ENCODE measurements at places on chromosomes 2 and 18.

DNA sequence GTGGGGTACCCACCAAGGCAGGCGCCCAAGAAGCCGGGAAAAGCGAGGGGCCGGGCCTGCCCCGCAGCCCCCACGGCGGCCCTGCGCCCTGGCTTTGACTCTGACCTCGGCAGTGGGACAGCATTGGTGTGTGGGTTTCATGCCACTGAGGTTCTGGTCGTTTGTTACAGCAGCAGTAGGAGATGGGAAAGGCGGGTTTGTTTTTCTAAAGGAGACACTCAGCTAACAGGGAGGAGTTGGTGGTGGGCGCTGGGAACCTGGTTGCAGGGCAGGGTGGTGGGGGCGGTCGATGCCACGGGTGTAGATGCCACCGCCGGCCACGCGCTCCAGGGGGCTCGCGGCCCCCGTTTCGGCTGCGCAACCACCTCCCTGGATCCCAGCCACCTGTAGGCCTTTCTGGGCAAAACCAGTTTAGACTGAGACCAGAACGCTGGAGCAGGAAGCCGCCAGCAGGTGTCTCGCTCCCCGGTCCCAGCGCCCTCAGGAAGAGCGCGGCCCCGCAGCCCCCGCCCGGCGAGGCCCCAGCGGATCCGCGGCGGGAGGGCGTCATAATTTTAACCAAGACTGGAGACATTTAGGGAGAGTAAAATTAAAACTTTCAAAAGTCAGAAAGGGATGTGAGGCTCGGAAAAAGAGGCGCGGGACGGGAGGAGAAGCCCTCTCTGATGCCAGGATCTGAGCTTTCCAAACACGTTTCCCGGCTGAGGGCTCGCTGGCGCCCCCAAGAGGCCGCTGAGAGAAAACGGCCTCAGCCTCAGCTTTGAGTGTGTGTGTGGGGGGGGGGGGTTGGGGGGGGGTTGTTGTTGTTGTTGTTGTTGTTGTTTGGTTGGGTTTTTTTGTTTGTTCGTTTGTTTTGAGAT is 17.4 kb downstream of the CIDEA start:
- DNase-seq = peak; percentile 85

- no peak for DNase-seq
Observed at GRCh38 chr18:30469091-30469490, 573.5 kb downstream of the DSC3 start.

- DNase-seq = no peak
Observed at GRCh38 chr2:9754532-9754887, 88.8 kb upstream of the TAF1B start.

DNA sequence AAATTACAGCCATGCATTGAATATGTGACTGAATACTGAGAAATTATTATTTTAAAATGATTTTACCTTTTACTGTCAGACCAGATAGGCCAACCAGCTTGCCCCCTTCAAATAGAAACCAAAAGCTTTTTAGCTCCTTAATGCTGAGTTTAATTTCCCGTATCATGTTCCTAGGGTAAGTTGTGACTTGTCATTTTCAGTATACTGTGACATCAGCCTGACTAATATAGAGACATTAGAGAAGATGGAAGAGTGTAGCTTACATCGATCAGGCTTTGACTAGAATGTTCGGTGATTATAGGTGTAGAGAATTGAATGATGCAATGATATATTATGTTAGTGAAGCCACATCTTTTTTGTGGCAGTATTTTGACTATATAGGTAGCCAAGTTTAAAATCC is 50.6 kb upstream of the ZEB2 start:
- DNase-seq = no peak

DNA sequence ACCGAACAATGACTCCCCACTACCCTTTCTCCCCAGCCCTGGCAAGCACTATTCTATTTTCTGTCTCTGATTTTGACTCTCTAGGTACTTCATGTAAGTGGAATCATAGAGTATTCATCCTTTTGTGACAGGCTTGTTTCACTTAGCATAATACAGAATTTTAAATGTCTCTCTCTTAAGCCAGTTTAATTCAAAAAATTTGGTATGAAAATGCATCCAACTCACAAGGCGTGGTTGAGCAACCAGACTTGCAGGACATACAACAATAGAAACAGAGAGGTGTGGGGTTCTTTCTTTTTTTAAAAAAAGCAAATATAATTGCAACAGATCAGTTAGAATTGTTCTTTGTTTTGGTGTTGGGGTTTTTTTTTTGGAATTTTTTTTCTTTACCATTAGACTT is 47.6 kb upstream of the TMEM87B start:
- no peak for DNase-seq

DNA sequence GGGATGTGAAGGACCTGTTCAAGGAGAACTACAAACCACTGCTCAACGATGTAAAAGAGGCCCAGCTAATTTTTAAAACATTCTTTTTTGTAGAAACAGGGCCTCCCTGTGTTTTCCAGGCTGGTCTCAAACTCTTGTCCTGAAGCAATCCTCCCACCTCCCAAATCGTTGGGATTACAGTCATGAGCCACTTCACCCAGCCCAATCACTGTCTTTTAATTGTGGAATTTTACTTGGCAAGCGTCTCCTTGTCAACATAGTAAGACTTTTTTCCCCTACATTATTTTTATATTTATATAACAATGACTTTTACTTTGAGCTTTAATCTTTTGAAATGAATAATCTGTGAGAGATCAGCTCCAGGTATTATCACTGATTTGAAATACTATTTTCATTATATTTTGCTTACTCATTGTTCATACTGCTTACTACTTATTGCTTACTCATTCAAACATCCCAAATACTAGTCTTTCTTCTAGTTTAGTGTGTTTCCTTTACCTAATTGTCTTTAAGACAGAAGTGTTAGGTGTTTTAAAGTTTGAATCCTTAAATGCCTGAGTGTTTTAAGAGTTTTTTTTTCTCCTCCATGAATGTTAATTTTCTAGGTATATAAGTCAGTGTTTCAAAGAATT is 48.9 kb downstream of the PTPN4 start:
- no peak for DNase-seq

GRCh38 chr2:158269143-158269542 is 167.5 kb downstream of the UPP2 start:
- DNase-seq = no peak

DNA sequence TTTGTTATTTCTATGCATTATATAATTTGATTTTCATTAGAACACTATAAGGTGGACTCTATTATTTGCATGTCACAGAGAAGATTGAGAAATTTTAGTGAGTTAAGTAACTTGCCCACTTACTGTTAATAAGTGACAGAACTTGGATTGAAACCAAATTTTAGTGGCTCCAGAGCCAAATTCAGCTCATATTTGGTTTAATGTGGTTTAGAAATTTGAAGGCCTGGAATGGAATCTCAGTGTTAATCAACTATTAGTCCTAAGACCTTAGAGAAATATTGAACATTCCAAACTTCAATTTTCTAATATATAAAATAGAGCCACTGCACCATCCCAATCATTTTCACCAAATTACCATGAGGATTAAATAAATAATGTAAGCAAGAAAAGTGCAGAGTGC is 281.6 kb downstream of the ZNF385B start:
- no peak for DNase-seq

DNA sequence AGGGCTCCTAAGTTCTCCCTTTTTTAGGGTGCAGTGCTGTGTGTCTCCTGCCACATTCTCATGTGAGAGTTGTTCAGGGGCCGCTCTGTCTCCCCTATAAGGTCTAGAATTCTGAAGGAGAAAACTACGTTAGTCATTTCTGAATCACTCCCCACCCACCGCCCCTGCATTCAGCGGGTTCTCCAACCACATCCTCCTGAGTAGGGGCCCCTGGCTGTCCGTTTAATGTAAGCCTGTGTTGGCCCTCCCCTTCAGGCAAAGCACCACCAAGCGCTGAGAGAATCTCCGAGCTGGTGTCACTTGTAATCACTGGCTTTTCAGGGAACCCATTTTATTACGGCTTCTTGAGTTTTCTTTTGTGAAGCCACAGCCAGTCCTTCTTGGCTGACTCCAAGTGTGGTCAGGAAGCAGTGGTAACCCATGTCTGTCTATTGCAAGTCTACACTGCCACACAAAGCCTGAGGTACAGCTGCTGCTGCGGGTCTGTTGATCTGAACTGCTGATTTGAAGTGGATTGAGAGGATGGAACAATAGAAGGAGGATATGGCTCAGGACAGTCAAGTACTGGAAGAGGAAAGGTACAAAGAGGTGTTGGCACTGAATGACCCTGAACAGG is 16.9 kb downstream of the LCT start:
- peak; percentile 88 for DNase-seq

DNA sequence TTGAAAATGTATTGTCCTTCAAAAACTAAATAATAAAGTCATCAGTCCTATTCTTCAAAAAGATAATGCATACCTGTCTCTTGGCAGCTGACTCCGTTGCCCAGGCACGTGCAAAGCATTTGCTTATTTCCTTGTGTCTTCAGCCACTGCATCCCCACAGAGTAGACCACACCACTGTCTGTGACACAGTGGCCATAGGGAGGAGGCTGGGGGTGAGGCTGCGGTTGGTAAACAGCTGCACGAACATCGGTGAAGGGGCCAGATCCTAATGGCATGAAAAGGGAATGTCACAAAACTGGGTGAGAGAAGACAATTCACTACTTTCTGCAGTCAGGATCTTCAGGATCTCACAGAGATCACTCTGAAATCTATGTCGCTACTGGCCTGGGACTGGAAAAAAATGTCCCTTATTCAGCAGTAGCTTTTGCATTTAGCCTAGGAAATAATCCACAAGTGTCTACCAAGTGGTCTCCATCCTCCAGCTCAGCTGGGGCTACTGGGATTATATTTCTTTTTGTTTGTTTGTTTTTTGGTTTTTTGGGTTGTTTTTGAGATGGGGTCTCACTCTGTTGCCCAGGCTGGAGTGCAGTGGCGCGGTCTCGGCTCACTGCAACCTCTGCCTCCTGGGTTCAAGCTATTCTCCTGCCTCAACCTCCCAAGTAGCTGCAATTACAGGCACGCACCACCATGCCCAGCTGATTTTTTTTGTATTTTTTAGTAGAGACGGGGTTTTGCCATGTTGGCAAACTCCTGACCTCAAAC is 10.7 kb downstream of the FN1 start:
- DNase-seq = no peak

DNA sequence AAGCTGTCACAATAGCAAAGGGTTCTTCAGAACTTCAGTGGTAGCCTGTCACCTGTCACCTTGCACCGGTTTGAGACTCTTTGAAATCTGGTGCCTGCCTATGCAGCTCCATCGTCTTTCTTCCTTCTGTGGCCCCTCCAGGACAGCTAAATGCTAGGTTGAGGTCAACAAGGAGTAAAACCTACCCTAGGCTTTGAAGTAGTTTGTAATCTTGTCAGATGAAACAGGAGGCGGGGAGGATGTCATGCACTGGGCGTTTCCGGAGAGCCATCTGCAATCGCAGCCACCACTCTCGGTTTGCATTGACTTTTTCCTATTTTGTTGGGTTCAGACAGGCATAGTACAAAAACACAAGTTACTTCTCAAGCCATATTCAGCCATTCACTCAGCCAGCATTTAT is 116.7 kb downstream of the LPIN1 start:
- no peak for DNase-seq

GRCh38 chr2:206257861-206258260 is 16.6 kb upstream of the ZDBF2 start:
- DNase-seq = no peak

GRCh38 chr2:42281416-42282081 is 79.5 kb downstream of the COX7A2L start:
- DNase-seq = no peak

GRCh38 chr2:64362562-64363026 is 91.4 kb upstream of the LGALSL start:
- DNase-seq = no peak

DNA sequence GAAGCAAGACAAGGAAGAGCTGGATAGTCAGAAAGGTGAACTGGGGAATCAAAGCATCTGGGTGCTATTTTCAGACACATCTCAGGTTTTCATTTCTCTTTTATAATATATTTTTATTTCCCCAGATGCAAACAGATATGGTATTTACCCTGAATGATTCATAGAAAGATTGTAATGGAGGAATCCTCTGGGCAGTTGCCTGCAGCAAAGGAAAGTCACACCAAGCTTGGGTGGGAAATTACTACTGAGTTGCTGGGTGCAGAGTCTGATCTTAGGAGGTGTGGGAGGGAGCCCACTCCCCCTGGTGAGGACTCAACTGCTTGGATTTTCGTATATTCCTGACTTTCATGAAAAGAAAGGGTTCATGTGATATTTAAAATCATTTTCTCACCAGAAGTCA is 2.1 kb downstream of the EFR3B start:
- no peak for DNase-seq

- no peak for DNase-seq
Observed at GRCh38 chr2:232993231-232993821, 19.7 kb downstream of the NGEF start.

DNA sequence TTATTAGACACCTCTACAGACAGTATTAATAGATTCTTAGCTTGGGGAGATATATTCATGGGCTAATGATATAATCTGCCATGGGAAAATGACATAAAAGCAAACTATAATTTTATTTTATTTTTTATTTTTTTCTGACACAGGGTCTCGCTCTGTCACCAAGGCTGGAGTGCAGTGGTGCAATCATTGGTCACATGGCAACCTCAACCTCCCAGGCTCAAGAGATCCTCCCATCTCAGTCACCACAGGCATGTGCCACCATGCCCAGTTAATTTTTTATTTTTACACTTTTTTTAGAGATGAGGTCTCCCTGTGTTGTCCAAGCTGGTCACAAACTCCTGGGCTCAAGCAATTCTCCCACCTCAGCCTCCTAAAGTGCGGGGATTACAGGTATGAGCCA is 39.3 kb downstream of the RTN4 start:
- DNase-seq = no peak

GRCh38 chr2:96106991-96107707 is 9.2 kb downstream of the ADRA2B start:
- no peak for DNase-seq
